Cardiac atrium fibroblast (primary cell): ENCODE measurements at places on chromosomes 6 and 20. TPM values are rescaled to one million over a fixed set of nuclear protein-coding genes. Genes with fewer than 3 reads are reported as not detected.

The PNRC1 gene
- total RNA-seq = 124 and 132 TPM in 2 replicates

The TTLL9 gene
- total RNA-seq = 0.18 TPM in 1 of 2 replicates, not detected in the other

The PPP1R3D gene
- total RNA-seq = 4.3 and 5.0 TPM in 2 replicates

The OTOR gene
- total RNA-seq = not detected in 2 replicates

The SNAP25 gene
- total RNA-seq = not detected in 2 replicates

The PSORS1C1 gene
- 0.16 and 1.1 TPM in 2 replicates for total RNA-seq

The MYLK4 gene
- total RNA-seq = 0.90 and 0.97 TPM in 2 replicates
